ENCODE measurements at places on chromosomes 5 and 9.

DNA sequence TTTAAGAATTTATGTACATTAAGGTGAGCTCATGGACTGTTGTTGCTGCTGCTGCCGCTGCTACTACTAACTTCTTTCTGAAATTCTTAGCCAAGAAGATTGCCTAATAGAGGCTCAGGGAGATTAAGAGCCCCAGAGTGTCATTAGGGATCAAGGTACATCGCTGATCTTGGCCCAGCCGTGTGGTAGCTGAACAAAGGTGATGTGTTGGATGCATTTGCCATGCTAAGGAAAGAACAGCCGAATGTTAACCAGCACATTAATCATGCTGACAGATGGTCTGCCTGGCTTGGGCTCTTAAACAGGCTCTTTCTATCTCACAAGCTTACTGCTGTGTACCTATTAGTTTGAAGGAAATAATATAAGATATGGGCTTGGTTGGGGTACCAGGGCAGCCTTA lies 137.1 kb downstream of the KCTD16 start:
- no peak for DNase-seq

DNA sequence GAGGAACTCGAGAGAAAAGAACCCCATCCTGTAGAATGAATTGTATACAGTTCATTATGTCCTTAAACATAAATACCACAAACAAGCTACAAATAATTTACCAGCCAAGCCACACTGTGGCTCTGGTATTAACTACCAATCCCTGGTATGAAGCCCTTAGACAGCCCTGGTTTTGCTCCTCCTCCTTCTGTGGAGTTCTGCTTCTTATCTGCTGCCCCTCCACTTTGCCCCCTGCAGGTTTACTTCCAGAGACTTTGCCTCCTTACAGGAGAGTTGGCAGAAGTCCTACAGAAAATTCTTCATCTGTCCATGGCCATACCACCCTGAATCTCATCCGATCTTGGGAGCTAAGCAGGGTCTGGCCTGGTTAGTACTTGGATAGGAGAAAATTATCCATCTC lies 219.8 kb downstream of the ACTL7B start:
- DNase-seq, result no peak

DNA sequence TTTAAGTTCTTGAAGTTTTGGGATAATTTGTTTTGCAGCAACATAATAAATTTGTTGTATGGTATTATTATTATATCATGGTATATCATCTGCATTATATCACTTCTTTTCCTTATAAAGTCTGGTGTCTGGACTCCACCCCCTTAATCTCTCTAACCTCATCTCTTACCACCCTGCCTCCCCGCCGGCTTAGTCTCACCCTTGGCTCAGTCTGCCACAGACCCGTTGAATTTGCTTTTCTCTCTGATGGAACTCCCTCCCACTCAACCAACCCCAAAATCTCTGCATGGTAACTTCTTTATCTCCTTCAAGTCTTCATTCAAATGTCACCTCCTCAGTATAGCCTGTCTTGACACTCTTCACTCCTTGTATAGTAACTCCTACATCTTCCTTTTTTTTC lies 29.6 kb upstream of the MATR3 start:
- DNase-seq, result no peak

GRCh38 chr5:1141834-1142233 lies 30.0 kb upstream of the SLC12A7 start:
- DNase-seq, result no peak

- DNase-seq, result no peak
These were observed 26.2 kb upstream of the HSPA9 start for GRCh38 chr5:138601444-138601843.

DNA sequence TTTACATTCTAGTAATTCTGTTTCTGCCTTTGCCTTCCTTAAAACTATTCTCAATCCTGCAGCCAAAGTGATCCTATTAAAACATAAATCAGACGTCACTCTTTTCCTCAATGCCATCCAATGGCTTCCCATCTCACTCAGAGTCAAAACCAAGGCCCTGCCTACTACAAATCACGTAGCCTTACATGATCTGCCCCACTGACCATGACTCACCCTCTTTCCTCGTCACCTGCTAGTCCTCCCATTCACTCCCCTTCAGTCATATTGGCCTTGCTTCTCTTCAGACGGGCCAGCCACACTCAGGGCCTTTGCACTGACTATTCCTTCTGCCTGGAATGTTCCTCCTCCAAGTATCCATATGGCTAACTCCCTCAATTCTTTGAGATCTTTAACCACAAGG lies 39.0 kb upstream of the DMXL1 start:
- no peak for DNase-seq

DNA sequence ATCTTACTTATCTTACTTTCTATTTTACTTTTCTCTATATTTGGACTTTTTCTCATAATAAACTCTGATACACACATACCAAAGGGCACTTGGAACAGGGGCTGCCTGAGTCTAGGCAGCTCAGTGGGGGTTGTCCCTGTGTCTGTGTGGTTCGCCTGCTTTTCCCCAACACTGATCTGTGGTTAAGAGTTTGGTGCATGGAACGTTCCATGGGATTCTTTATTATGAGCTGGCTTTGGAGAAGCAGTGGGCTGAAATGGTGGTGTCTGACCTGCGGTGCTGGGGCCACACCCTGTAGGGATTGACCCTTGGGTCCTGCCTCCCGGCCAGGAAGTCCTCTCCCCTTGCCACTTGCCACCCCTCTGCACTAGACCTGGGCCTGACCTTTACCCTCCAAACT lies 47.4 kb downstream of the ANKRD33B start:
- no peak for DNase-seq

GRCh38 chr5:143499480-143500114 lies 96.1 kb upstream of the NR3C1 start:
- DNase-seq, result no peak

DNA sequence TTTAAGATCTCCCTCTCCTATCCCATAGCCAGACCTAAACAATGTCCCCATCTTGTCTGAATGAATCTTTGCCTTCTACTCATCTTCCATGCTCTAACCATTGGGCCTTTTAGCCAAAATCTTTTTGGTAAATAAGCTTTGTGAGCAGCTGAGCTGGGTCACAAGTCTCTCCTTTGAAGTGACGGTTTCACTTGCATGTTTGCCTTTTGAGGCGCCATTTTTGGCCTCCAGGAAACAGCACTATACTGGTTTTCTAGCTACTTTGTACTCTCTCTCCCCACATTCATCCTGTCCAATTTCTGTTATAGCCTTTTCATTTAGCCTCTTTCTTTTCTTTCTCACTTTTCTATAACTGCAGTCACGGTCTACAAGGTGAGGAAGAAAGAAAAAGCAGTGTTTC lies 195.5 kb upstream of the C9orf72 start:
- DNase-seq, result no peak

- DNase-seq, result no peak
These were observed 203.6 kb upstream of the MVB12B start for GRCh38 chr9:126122901-126123616.

All from HS-5 (cell line).